ENCODE measurements at places on chromosomes 13 and 19.
A peak's percentile ranks its signal among the peaks of the same experiment; 100 is the strongest.

DNA sequence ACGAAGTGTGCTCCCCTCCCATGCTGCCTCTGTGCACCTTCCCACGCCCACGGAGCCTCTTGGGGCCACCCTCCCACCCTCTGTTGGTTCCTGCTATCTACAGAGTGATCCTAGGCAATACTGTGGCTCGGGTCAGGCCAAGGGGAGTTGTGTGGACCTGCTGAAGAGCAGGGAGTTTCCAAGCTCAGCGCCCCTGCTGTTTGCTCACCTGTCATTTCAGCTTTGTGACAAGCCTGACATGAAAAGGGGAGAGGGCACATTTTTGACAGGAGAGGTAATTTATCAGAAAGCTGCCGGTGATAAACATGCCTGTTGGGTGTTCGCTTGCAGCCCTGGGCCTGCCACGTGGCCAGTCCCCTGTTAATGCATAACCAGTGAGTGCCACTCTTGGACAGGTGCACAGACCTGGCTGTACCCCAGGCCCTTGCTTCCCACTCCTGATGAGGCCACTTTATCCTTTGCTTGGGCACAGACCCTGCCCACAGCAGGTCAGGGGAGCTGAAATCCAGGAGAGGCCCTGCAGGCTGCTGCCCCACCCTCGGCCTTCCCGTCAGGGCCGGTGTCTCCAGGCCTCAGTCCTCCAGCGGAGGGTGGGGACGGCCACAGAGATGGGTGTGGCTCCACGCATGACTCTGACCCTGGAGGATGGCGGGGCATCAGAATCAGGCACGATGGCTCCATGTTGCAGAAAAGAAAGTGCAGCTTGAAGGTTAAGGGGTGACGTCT is 201.5 kb upstream of the GPR12 start:
- no peak for DNase-seq

DNA sequence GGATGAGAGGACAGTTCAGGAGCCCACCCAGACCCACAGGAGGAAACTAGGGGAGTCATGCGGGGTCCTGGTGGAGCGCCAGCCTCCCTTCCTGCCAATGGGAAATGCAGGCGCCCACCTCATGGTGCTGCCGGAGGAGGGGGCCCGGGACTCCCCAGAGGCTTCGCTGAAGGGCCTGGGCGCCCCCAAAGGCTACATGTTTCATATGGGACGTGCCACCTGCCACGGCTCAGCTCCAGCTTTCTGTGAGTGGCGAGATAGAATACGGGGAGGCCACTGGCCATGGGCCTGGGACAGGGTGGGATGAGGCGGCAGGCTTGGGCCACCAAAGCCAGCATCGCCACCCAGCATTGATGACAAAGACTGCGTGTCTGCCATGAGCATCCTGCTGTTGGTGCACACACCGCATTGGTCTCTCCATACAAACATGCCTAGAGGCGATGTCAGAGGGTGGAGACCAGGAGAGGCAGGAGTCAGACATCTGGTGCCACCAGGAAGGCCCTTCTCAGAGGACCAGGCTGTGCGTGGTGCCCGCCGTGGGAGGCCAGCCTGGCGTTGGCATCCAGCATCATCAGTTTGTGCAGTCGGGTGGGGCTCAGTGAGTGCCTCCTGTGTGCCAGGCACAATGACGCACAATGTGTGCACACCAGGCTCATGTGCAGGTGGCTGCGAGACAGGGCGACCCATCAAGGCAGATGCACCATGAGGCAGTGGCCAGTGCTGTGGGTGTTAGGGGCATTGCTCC is 1.2 kb upstream of the F10 start:
- DNase-seq = no peak

- no peak for DNase-seq
Observed at GRCh38 chr13:100485265-100485664, 103.3 kb downstream of the GGACT start.

- no peak for DNase-seq
Observed at GRCh38 chr13:97417698-97418097, 16.3 kb upstream of the RAP2A start.

DNA sequence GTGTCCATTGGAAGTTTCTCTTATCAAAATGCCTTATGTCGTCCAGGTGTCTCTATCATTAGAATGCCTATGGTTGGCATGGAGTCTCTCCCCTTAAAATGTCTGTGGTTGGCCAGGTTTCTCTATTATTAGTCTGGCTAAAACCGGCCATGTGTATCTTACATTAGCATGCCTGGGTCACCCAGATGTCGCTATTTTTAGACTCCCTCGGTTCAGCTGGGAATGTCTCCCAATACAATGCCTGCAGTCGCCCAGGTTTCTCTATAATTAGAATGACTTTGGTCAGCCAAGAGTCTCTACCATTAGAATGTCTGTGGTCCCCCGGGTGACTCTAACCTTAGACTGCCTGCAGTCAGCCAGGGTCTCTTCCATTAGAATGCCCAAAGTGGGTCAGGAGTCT is 1536.1 kb downstream of the UQCRFS1 start:
- no peak for DNase-seq

DNA sequence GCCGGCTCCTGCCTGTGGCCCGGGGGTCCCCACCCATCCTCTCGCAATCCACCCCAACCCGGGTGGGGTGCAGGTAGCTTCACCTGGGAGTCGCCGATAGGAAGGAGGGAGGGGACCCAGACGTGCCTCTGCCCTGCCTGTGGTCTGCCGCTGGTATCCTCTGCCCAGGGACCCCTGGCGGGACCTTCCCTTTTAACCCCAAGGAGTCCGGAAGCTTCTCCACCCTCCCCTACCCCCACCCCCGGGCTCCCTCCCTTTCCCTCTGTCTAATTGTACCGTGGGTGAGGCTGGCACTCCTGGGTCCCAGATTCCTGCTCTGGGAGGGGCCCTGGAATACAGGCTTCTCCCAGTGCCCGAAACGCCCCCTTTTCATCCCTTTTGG is at the start of gene KLK10:
Gene KLK10, minus strand, starts transcription at position 166 of the 382 bp plus-strand sequence. CDS start 579 bp downstream, outside the sequence.
- no peak for DNase-seq

GRCh38 chr19:1608359-1609102 is 3.3 kb upstream of the UQCR11 start:
- no peak for DNase-seq

- DNase-seq = no peak
Observed at GRCh38 chr13:22793598-22794134, 387.1 kb upstream of the SGCG start.

DNA sequence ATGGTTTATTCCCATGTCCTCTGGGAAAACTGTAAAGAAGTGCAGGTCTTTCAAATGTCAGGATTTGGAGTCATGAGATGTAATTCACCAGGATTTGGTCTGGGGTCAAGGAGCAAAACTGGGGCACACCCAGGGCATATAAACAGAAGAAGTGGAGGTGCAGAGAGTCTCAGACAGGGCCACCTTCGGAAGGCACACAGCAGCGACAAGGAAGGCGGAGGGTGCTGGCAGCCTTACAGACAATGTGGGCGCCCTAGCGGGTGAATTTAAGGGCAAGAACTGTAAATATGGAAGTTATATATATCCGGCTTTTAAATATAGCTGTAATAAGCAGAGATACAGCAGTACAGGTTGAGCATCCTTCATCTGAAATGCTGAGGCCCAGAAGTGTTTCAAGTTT is 31.2 kb downstream of the DHRS12 start:
- no peak for DNase-seq

- no peak for DNase-seq
Observed at GRCh38 chr13:53612200-53612599, 583.6 kb downstream of the OLFM4 start.

GRCh38 chr13:43990021-43990420 is 110.3 kb downstream of the LACC1 start:
- no peak for DNase-seq

GRCh38 chr13:92575777-92576176 is 650.8 kb upstream of the GPC6 start:
- no peak for DNase-seq

GRCh38 chr19:51548213-51548651 is 16.8 kb upstream of the SIGLEC6 start:
- DNase-seq = no peak

GRCh38 chr13:44386913-44387556 is 13.4 kb downstream of the SERP2 start:
- DNase-seq = no peak

DNA sequence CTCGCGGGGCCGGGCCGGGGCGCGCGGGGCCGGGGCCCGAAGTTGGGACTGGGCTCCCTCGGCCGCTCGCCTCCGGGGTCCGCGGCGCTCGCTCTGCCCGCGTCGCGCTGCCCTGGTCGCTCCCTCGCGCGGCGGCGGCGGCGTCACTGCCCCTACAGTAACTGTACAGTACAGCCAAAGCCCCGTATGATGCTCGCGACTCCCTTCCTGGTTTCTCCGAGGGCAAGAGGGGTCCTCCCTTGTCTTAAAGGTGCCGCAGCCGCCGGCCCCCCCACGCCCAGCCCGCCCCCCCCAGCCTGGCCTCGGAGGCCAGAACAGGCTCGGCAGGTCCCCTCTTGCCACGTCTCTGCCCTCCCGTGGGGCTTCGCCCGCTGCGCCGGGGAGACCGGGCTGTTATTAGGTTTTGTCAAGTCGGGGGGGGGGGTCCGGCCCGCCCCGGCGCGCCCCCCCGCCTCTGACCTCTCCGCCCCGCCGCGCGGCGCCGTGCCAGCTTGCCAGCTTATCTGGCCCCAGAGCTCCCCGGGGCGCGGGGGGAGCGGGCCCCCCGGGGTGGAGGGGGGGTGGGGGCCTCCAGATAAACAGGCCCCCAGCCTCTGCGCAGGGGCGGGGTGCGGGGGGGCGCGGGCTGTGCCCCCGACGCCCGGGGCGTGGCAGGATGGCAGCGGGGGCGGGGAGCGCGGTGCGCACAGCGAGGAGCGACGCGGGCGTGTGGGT is at the start of gene ZBTB7A:
Gene ZBTB7A, minus strand, starts transcription at position 218 of the 714 bp plus-strand sequence. CDS start 11,667 bp downstream, outside the sequence.
- no peak for DNase-seq

DNA sequence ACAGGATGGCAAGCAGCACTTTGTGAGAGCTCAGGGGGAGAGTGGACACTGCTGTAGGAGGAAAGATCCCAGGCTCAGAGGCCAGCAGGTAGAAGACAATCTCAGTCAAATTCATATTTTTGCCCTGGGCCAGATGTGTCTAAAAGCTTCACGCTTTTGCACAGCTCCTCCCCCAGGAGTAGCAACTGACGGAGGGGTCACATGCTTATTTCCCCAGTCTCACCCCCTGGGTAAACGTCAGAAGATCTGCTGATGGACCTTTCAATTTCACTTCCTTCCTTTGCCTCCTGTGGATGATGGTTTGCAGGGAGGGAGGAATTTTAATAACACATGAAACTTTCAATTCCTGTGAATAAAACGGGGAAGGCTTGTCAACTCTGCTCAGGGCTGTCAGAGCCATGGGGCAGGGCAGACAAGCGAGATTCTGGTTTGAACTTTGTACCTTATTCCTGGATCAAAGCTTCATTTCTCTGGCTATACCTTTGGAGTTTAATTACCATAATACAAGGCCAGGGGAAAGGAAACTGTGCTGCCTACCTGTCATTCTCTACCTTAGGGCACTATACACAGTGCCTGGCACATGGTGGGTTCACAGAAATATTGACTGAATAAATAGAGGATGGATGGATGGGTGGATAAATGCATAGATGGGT is 41.0 kb downstream of the POU4F1 start:
- DNase-seq = no peak

- DNase-seq = no peak
Observed at GRCh38 chr19:41362143-41362847, 1.7 kb downstream of the B9D2 start.

DNA sequence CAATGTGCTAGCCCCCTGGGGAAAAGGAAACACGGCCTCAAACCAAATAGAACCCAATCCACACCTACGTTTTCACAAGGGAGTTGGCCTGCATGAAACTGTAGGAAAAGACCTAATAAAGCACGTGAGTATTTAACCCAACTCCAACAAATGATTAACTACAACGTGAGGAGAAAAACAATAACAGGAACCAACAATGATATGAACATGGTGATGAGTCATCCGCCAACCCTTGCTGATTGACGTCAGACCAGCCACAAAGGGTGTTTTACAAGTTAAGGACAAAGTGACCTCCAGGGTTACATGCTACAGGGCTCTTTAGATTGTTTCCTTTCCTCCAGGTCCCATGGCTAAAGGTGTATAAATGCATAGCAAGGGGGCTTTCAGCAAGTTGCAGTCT is 460.5 kb downstream of the COG6 start:
- DNase-seq = peak; percentile 84

DNA sequence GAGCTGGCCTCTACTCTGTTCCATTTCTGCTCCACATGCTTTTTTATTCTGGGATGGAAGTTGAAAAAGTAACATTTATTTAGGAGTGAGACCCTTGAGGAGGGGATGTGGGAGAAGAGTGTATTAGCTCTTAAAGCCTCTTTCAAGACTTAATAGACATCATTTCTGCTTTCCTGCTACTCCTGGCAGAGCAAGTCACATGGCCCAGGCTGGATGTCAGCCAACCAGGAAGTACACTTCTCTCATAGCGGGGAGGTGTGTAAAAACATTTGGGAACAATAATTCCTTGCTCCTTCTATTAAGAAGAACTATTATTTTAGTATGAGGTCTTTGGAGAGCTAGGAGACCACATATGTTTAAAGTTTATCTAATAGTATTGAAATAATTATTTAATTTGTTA is 40.6 kb upstream of the FAM216B start:
- no peak for DNase-seq

DNA sequence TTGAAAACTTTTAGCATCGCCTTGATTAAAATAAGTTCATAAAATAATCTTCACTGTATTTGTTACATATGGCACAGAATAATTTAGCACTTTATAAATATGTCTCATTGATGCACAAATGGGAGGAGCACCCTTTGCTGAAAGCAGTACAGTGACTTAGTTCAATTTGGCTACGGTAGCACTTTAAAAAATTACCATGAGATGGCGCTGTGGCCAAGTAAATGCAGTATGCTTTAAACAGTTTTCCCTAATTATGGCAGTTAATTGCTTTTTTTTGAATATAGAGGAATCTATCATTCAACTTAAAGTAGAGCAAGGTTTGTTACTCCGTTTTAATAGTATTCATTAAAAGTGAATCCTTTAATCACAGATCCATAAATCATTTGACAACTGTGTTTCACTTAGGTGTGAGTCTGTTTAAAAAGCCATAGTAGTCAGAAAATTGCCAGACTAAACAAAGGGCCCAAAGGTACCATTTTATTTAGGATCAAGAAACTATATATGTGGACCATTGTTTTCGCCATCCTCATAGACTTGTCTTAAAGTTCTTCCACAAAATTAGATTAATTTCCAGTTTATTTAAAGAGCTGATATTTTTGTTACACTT is 34.7 kb upstream of the ESD start:
- peak; percentile 4 for DNase-seq

DNA sequence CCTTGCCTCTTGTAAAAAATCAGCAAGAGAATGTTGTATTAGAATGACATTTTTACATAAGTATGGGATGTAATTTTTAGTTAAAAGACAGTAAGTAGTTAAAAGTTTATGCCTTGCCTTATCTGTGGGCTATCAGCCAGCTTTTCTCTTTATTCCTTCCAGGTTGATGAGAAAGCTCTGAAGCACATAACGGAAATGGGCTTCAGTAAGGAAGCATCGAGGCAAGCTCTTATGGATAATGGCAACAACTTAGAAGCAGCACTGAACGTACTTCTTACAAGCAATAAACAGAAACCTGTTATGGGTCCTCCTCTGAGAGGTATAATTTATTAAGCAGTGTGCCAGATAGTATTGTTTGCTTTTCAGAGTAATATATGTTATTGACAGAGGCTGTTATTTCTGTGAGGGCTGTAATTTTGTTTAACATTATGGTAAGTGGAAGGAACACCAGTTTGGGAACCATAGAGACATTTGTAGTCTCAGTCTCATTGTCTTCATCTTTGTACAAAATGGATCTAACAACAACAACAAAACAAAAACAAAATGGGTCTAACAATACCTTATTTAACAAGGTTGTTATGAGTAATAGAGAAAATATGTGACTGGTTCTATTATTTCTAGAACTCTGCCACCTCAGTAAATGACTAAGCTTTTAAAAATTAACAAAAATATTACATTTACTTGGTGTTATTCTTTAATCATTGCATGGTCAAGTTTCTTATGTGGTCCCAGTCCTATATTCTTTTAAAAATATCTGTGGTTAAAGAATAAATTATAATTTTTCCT is 112.8 kb downstream of the TDRD3 start:
- DNase-seq = no peak

Measured in brain pericyte (primary cell).